ENCODE measurements at places on chromosomes 7 and 10.

DNA sequence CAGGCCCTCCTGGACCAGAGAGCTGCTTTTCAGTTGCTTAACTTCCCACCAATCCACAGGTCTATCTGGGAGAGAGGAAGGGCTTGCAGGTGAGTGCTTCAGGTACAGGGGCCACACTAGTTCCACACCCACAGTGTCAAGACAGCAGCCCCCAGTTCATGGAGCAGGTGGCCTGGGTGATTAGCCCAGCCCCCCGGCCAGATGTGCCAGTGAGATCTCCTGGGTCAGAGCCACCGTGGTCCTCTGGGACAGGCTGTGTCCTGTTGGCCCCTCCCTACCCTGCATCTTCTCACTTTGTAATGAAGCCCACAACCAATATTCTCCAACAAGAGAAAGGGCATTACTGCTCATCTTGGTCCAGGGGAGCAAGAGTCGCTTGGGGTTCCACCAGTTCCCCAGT lies 30.6 kb downstream of the DRGX start:
- no peak for DNase-seq

- DNase-seq: peak; percentile 80
Measured at GRCh38 chr7:80581486-80582260, 56.8 kb upstream of the CD36 start.

GRCh38 chr10:30868611-30869010 lies 163.1 kb downstream of the ZNF438 start:
- no peak for DNase-seq

GRCh38 chr10:2631557-2632205 lies 435.7 kb upstream of the PFKP start:
- no peak for DNase-seq

DNA sequence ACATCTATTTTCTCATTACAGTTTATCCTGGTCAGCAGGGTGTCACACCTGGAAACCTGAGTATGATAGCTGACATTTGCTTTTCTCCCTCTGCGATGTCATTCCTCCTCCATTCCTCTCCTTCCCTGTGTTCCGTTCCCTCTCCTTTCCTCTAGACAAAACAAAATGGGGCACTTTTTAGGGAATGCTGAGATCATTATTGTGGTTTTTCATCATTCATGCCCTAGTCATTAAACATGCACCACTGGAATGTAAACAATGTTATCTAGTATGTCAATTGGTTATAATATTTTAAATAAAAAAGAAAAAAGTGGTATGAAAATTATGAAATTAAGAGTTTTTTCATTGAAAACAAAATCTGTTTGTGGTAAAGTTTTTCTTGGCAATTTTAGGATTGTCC lies 132.6 kb downstream of the MAPK8 start:
- DNase-seq: peak; percentile 56

- no peak for DNase-seq
Measured at GRCh38 chr7:52151559-52151958, 835.0 kb upstream of the COBL start.

DNA sequence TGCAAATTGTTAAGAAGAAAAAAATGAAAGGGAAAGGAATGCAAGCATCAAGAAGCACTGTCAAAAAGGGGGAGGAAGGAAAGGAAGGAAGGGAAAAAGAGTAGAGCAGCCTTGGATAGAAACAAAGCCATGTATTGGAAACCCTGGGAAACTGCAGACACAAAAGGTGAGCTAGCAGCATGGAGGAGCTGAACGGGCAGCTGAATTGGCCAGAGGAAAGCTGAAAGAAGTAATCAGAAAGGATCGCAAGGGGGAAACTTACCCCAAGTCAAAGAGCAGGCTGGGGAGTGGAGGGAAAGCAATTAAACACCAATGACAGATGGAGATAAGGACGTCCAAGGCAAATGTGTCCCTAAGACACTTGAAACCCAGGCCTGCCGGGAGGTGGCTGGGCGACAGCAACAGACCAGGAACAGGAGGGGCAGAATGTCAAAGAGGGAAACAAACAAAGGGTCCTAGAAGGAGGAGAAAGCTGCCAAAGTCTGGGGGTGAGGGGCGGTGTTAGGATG lies 93.8 kb upstream of the SVIL start:
- no peak for DNase-seq

- DNase-seq: no peak
Measured at GRCh38 chr7:123711832-123712293, 36.9 kb downstream of the WASL start.
